ENCODE measurements at places on chromosomes 13 and 19.

GRCh38 chr19:3025549-3025886, 3.6 kb downstream of the TLE2 start:
- DNase-seq, result no peak

- no peak for DNase-seq
Observed at GRCh38 chr13:33876716-33877394, 58.9 kb downstream of the RFC3 start.

DNA sequence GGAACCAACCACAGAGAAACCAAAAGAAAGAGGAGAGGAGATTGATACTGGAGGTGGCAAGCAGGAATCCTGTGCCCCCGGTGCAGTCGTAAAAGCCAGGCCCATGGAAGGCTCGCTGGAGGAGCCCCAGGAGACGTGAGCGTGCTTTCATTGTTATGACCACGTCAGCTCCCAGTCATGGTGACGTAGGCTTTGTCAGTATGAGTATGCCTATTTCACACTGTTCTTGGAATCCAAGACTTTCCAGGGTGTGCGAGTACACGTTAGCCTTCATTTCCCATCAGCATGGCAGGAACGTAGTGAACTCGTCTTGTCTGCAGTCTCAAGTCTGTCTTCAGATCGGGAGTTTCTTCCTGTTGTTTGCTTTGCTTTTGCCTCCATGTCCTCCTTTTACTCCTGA, 15.4 kb upstream of the CHAMP1 start:
- no peak for DNase-seq

DNA sequence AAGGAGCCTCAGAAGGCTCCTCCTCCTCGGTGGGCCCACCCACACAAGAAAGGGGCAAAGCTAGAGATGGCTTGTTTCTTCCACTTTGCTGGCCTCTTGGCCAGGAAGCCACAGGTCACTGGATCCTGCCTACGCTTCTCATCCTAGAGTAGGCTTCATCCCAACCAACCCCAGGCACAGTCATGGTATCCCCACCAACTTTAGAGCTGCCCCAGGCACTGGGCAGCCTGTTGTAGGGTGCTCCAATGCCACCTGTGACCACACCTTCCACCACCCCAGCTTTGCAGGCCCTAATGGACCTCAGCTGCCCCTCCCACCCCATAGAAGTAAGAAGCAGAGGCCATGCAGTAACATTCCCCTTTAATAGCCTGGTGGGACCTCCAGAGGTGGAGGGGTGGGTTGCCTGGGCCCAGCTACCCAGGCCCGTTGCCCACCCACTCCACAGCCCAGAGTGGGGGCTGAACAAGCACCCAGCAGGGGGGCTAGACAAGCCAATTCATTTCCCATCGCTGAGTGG, 522 bp upstream of the CHMP2A start:
- DNase-seq, result no peak

DNA sequence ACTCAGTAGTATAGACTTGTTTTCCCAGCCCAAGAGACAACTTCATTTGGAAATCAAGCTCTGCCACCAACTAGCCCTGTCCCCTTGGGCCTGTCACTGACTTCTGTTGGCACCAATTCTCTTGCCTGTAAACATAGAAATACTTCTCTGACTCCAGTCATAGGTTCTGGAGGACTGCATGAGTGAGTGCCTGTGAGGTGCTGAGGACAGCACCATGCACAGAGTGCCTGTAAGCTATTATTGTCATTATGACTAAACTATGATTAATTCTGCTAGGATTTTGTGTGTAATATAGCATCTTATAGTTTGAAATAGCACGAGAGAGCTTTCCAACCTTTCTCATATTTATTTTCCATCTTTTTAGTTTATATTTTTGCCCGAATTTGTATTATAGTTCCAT, 247.9 kb downstream of the MYO16 start:
- no peak for DNase-seq

- no peak for DNase-seq
Observed at GRCh38 chr19:12667731-12668302, 1.2 kb downstream of the WDR83 start.

DNA sequence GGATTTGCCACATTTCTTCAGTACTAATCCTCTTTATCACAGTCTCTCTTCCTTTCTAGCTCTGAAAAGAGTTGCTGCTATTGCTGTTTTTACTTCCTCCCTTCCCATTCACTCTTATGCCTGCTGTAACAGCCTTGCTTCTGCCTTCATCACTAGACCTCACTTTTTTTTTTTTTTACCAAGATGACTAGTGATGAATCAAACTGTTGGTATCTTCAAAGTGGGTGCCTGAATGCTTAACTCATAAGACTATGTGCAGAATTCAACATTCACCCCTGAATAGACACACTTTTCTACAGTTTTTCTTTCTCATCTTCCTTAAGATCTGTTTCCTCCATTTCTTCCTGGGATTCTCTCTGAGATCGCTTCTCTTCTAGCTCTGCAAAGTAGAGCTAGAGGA, 217.2 kb upstream of the HTR2A start:
- DNase-seq, result no peak

DNA sequence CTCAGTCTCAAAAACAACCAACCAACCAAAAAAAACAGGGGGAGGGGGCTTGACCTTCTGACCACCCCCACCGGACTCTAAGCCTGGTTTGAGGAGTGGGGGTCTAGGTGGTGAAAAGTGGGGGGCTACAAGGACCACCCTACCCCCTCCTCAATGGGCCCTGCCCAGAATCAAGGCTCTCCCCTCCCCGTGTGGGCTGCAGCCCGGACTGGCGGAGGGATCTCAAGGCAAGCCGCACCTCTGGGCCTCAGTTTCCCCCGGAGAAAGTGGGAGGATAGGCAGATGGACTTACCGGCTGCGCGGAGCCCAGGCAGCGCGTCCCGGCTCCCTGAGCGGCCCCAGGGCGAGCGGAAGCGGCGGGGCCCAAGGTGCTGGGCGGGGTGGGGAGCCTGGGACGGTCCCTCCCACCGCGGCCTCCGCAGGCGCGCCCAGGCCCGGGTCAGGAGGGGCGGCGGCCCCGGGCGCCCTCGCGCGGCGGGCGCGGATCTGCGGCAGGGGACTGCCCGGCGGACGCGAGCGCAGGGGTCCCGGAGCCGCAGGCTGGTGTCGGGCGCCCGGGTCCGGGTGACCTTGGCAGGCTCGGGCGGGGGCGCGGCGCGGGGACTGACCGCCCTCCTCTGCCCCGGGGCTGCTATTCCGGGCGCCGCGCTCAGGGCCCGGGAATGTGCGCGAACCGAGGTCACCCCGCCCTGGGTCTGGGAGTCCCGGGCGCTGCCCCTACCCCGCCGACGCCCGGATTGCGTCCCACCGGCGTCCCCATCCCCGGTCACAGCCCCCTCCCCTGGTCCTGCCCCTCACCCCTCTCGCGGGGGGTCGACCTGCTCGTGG, at the start of gene ADAMTSL5:
TSS of gene ADAMTSL5 (minus strand) at position 349 of the 828 bp plus-strand sequence. CDS start 2,076 bp downstream, outside the sequence.
- no peak for DNase-seq

DNA sequence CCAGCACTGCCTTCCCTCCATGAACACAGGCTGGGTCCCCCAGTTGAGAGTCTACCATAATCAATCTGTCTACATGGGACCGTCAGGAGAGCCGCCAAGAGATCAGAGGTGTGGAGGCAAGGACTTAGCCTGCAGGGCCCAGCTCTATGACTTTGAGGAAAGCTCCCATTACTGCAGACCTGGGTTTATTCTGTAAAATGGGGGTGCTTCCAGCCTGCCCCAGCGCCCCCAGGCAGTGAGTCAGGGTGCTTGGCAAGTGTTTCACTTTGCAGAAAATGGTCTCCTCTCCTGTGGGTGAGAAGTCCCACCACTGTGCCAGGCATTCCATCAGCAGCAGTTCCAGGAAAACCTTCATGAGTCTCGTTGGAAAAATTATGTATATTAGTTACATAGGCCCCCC, 75.5 kb upstream of the VSTM2B start:
- DNase-seq, result no peak

DNA sequence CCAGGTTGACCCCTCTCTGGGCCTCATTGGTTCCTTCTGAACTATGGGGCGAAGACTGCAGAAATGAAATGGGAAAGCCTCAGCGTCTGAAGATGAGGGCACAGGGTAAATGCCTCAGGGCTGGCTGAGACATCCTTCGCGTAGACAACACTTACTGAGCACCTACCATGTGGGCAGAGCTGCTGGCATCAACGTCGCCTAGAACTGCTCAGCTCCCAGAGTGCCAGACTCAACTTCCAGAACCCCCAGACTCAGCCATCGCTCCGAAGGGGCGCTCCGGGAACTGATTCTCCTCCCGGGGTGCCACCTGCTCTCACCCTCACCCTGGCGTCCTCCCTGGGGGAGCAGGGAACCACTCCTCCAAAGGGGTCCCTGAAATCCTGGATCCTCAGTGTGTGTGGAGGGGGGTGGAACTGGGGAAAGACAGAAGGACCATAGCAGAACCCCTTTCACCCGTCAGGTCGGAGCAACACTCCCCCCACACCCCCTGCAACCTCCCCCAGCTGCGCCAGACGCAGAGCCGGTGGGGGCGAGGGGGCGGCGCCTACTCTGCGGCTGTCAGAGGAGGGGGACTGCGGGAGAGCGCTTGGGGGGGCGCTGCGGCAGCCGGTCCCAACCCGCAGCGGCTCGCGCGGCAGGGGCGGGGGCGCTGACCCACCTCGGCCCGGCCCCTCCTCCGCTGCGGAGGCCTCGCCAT, 8.2 kb upstream of the NFIC start:
- no peak for DNase-seq

GRCh38 chr19:4705413-4706131, 18.1 kb downstream of the DPP9 start:
- DNase-seq, result no peak

GRCh38 chr13:48175185-48175584, 57.8 kb upstream of the ITM2B start:
- no peak for DNase-seq

DNA sequence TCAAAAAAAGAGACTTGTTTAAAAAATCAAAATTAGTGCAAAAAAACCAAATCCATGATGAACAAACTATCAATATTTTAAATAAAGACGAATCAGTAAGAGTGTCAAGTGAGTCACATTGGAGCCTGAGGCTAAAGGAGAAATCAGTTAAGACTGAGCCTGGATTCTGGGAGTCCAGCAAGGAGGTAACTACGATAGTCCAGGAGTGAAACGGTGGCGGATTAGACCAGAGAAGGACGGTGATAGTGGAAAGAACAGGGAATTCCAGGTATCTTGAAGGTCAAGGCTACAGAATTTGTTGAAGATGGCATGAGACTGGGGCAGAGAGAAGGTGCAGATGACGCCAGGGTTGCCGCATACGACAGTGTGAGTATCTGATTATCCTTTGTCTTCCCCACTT, 7.0 kb upstream of the NPAS1 start:
- no peak for DNase-seq

- DNase-seq, result no peak
Observed at GRCh38 chr19:18153556-18154134, 682 bp downstream of the PIK3R2 start.

DNA sequence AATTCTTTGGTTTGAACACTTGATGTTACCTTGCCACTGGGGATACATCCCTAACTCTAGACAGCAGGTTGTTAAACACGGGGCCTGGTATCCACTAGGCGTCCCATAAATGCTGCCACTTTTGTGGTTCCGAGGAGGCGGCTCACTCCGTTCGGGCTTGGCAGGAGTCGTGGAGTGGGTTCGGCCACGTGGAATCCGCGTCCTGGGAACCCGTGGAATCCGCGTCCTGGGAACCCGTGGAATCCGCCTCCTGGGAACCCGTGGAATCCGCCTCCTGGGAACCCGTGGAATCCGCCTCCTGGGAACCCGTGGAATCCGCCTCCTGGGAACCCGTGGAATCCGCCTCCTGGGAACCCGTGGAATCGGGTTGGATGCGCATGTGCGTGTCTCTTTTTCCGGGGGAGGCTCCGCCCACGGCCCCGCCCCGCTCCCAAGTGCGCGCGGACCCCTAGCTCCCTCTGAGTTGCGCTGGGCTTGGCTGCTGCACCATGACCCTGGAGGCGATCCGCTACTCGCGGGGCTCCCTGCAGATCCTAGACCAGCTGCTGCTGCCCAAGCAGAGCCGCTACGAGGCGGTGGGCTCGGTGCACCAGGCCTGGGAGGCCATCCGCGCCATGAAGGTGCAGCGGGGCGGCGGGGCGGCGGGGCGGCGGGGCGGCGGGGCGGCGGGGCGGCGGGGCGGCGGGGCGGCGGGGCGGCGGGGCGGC, at the start of gene MRI1:
TSS of gene MRI1 (plus strand) at position 422 of the 707 bp plus-strand sequence. CDS start at position 489, 67 bp downstream.
- peak; percentile 57 for DNase-seq

- no peak for DNase-seq
Observed at GRCh38 chr13:93673885-93674284, 447.3 kb downstream of the GPC6 start.

DNA sequence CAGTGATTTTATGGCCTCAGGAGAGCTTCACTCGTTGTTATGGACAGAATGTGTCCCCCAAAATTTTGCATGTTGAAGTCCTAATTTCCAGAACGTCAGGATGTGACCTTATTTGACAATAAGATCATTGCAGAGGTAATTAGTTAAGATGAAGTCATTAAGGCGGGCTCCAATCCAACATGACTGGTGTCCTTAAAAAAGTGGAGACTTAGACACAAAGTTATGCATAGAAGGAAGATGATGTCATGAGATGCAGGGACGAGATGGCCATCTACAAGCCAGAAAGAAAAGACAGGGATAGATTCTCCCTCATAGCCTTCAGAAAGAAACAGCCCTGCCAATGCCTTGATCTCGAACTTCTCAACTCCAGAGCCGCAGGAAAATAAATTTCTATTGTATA, 25.8 kb upstream of the SPATA13 start:
- DNase-seq, result no peak

GRCh38 chr13:100659578-100659977, 15.0 kb downstream of the TMTC4 start:
- no peak for DNase-seq
